ENCODE measurements at places on chromosomes 16 and 17.
A peak's percentile ranks its signal among the peaks of the same experiment; 100 is the strongest.

DNA sequence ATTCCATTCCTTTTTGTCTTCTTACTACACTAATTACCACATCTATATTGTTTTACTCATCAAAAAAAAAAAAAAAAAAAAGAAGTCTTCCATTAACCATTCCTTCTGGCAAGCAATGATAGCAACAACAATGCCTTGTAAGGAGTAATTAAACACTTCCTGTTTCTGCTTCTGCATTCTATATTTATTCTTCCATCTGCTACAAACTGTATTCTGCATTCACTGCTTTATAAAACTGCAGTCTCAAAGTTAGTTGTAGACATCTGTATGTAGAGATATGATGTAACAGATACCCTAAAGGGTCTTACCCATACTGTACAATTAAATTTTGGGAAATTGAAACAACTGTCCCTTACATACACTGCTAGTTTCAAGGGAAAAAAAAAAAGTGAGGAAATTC is 28.7 kb upstream of the ABCA6 start:
- no peak for DNase-seq

DNA sequence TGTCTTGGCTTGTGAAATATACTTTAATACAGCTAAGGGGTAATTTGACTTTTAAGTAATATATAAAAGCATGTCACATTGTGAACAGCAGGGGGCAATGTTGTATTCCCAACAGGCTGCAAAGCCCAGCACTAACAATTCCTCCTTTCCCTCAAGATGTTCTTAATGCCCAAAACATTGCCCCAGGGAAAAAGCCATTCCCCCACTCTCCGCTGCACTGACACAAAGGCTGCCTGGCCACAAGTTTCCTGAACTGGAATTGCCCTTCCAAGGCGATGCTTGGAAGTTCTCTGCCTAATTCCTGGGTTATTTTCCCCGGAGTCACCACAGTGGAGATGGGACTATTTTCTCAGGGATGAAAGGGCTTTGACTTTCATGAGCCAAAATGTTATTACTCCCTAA is 27.2 kb downstream of the CLEC16A start:
- peak; percentile 31 for DNase-seq

GRCh38 chr17:74049167-74049966 is 154.1 kb upstream of the RPL38 start:
- no peak for DNase-seq

DNA sequence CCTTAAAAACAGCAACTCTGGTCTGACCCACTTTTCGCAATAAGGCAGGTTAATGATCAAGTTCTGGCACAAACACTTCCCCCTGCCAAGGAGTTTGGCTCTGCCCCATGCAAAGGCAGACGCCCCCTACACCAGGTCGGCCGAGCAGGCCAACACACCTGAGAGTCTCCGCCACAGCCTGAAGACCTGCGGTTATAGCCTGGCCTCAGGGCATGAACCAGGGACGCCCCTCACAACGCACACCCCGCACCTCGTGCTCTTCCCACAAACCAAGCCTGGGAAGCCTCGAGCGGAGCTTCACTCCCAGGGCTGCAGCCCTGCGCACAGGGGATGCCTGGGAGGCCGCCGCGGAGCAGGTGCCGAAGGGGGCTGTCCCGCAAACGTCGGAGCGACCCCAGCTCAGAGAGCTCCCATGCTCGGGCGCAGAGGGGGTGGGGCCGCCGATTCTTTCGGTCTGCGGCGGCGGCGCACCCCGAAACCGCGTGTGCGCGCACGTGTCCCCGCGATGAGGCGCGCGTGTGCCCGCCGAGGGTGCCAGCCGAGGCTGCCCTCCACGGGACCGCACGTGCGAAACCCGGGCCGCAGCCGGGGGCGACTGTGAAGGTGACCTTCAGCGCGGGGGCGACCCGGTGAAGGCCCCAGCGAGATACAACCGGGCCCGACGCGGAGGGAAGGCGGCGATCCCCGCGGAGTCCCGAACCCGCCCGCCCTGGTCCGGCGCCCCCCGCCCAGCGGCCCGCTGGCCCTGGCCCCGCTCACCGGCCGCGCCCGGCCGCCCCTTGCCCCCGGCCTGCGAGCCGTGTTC is 559 bp downstream of the CLUH start:
- peak; percentile 17 for DNase-seq

- no peak for DNase-seq
Observed at GRCh38 chr17:43962479-43962878, 8.7 kb upstream of the PYY start.

- DNase-seq = no peak
Observed at GRCh38 chr17:5592382-5592781, 8.1 kb upstream of the NLRP1 start.

DNA sequence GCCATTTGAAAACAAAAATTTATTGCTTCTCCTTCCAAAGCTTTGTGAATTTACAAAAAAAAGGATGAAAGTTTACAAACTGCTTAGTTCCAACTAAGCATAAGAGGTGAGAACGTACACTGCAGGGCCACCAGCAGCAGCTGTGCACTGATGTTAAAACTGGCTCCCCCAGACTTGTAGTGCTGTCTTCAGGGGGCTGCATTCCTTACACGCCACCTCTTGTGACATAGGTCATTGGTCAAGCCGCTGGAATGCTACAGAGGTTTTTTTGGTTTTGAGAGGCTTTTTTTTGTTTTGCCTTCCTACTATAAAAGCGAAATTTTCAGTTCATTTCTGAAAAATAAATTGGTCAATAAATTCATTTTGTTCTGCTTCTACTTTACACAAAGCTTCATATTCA is 6.9 kb downstream of the IFT20 start:
- no peak for DNase-seq

DNA sequence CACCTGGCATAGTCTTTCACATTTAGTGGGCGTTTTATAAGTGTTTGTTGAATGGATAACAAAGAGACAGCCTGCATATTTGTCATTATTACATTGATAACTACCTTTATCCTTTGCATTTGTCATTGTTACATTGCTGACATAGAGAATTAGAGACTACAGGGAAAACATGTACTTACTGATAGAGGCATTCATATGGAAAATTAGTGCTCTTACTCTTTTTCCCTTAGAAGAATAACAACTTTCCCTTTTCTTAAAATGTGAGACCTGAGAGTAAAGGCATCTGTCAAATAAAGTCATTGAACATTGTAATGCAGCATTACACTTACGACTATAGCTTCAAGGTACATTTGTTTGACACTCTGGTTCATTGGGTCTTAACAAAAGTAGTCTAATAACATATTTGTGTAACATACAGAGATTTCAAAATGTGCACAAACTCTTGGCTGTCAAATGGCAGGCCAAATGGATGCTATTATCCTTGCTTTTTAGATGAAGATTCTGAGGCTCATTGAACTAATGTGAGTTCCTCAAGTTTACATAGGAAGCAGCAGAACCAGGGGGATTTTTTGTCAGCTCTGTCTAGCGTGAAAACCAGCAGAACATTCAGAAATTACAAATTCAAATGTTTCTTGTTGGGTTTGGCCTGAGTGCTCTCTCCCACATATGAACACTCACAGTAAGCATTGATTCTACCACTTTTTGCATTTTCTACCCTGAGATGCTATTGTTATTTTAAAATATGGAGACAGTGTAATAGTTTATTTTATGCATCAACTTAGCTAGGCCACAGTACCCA is 28.5 kb downstream of the SMIM36 start:
- DNase-seq = no peak

- DNase-seq = no peak
Observed at GRCh38 chr17:82788206-82789001, 36.5 kb downstream of the TBCD start.

GRCh38 chr16:57185446-57185944 is 344 bp downstream of the PSME3IP1 start:
- peak; percentile 46 for DNase-seq

DNA sequence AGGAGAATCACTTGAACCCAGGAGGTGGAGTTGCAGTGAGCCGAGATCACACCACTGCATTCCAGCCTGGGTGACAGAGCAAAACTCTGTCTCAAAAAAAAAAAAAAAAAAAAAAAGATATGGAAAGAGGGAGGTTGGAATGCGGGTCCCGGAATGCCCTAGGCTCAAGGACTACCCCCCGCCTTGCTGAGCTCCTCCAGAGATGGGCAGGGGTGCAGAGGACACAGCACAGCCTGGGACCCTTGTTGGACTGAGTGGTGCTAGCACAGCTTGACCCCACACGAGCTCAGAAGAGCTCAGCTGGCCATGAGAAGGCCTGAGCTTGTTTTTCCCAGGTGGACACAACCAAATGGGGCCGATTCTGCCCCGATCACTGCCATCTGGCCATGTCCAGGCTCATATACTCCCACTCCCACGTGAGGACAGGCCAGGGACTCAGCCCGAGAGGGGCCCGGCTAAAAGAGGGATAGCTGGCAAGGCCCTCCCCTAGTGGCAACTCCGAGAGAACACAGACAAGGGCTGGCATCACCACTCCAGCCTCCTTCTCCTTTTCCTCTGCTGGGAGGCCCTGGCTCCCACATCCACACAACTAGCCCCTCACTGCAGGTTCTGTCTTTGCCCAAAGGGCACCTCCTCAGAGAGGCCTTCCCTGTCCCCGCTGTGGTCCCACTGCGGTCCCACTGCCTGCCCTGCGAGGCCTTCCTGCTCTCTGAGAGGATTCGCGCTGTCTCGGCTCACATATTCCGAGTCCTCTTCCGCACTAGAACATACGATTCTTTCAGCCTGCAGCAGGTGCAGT is 11.0 kb downstream of the SGCA start:
- no peak for DNase-seq

DNA sequence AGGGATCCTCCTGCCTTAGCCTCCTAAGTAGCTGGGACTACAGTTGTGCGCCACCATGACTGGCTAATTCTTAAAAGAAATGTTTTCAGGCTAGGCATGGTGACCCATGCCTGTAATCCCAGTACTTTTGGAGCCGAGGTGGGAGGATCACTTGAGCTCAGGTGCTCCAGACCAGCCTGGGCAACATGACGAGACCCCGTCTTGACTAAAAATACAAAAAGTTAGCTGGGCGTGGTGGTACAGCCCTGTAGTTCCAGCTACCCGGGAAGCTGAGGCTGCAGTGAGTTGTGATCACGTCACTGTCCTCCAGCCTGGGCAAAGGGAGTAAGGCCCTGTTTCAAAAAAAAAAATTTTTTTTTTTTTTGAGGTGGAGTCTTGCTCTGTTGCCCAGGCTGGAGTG is 173.1 kb downstream of the SEC14L1 start:
- no peak for DNase-seq

GRCh38 chr17:82143333-82143732 is 45.3 kb upstream of the FASN start:
- DNase-seq = no peak

DNA sequence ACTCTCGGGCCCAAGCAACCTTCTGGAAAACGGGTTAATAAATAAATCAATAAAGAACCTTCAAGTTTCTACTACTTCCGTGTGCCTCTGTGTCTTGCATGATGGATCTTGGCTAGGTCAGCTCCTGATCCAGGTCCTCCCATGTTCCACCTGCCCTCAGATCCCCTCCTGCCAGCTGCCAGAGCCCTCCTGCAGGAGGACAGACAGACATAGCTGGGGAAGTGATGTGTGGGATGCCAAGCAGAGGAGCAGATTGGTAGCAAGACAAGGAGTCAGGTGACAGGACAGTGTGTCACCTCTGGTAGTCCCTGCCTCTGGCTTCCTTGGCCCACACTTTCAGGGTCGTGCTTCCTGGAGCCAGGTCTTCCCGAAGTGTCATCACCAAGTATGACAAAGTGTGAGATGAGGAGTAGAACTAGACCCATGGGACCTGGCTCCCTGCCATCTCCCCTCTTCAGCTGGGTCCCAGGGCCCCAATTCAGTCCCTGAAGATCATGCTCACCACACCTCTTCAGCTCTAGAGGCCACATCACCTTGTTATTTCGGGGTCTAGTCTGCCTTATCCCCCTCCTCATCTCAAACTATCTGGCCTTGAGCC is 1.0 kb upstream of the EPN3 start:
- DNase-seq = no peak

- no peak for DNase-seq
Observed at GRCh38 chr16:22813223-22813947, 577 bp upstream of the HS3ST2 start.

DNA sequence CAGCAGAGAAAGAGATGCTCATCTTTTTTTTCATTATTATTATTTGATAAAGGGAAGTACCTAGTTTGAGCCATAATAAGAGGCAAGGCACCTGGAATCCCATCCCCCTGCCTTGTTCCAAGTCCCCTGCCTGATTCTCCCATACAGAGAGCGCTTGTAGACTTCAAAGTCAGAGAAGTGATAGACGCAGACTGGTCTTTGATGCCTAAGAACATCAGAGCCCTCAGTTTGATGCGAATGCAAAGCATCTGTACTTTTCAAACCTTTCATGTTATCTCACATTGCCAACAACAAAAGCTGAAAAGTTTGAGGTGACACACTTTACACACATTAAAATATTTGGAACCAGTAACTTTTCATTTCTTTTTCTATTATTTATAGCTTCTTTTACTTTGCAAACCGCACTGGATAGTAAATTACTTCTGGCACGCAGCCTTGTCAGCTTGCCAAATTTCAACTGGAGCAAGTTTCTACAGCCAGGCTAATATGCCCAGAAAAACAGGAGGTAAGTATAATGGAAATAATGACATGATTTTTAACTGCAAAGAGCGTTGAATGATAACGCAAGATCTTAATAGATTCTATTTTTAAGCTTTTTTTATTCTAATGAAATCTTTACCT is 5.9 kb upstream of the UTP6 start:
- DNase-seq = no peak

DNA sequence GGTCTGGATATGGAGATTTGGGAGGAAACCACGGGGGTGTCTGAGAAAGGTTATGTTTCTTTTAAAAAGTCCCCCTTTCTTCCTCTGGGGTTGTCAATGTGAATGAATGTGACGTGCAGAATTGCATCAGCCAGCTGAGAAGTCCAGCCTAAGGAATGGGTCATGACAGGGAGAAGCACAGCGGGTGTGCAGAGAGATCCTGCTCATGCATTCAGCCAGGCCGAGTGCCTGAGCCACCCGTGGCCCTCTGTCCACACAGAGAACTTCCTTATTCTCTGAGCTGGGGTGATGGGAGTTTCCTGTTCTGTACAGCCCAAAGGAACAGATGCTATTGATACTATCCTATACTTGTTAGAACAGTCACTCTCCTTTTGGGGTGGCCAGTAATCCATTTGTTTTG is 117.9 kb downstream of the CPPED1 start:
- no peak for DNase-seq

GRCh38 chr17:63096426-63096825 is 130.4 kb downstream of the TANC2 start:
- DNase-seq = no peak

GRCh38 chr16:23679274-23679985 is 741 bp downstream of the PLK1 start:
- DNase-seq = peak; percentile 13

- no peak for DNase-seq
Observed at GRCh38 chr17:29677824-29678223, 55.1 kb upstream of the CORO6 start.
